ENCODE measurements at places on chromosomes 1 and 21. TPM values are rescaled to one million over a fixed set of nuclear protein-coding genes. Genes with fewer than 3 reads are reported as not detected.

- no peak for DNase-seq
Measured at GRCh38 chr1:15508700-15509487, 15.1 kb downstream of the CASP9 start.

The SYTL1 gene
- 158 TPM for polyA plus RNA-seq

The DCST2 gene
- not detected for polyA plus RNA-seq

The OR2M3 gene
- polyA plus RNA-seq = not detected

DNA sequence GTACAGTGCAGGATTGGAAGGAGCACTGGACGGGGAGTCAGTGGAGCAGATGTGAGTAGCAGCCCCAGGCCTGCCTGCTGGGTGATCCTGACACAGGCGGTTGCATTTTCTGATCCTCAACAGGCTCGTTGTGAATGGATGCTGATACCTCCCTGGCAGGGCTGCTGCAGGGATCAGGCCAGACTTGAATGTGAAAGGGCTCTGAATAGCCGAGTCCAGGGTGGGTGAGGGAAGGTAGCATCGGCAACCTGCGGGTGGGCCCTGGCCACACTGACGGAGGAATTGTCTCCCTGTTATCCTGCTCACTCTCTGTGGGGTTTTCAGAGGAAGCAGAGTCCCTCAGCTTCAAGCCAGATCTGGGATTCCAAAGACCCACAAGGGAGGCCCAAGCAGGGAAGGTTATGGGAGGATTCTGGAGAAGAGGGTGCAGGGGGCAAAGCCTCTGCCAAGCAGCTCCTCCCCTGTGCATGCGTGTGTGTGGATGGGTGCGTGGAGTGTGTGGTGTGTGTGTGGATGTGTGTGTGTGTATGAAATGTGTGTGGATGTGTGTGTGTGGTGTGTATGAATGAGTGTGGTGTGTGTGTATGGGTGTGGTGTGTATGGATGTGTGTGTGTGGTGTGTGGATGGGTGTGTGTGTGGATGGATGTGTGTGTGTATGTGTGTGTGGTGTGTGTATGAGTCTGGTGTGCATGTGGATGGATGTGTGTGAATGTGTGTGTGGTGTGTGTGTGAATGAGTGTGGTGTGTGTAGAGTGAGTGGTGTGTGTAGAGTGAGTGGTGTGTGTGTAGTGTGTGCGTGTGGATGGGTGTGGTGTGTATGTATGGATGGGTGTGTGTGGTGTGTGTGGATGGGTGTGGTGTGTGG is 100.3 kb downstream of the UBIAD1 start:
- no peak for DNase-seq

GRCh38 chr1:169089776-169090175 is 16.7 kb upstream of the ATP1B1 start:
- no peak for DNase-seq

DNA sequence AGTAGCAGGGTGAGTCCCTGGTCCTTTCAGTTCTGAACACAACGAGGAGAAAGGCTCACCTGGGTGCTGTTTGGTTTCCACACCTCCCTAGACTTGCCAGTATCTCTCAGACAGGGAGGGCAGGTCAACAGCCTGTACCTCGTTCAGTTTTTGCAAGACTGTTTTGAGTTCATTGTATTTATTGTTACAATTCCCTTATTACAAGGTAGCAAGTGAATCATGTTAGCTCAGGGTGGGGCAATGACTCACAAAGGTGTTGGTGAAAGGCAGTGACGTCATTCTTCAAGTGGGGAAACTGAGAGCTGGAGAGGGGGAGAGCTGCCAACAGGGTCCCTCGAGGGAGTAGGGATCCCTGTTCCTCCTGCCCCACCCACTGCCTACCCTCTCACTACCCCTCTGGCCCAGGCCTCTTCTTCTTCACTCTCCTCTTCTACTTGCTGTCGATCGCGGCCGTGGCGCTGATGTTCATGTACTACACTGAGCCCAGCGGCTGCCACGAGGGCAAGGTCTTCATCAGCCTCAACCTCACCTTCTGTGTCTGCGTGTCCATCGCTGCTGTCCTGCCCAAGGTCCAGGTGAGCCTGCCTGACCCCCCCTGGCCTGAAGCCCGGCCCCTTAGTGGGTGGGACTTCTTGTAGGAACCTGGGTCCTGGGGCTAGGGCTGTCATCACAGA is 13.4 kb downstream of the SERINC2 start:
- no peak for DNase-seq

The JUN gene
- polyA plus RNA-seq = 58.4 TPM

- DNase-seq = no peak
Measured at GRCh38 chr1:173507205-173507846, 30.2 kb downstream of the PRDX6 start.

- DNase-seq = no peak
Measured at GRCh38 chr1:159737238-159737916, 23.0 kb upstream of the CRP start.

GRCh38 chr1:143661418-143662101 is 310.2 kb downstream of the FAM72C start:
- no peak for DNase-seq

DNA sequence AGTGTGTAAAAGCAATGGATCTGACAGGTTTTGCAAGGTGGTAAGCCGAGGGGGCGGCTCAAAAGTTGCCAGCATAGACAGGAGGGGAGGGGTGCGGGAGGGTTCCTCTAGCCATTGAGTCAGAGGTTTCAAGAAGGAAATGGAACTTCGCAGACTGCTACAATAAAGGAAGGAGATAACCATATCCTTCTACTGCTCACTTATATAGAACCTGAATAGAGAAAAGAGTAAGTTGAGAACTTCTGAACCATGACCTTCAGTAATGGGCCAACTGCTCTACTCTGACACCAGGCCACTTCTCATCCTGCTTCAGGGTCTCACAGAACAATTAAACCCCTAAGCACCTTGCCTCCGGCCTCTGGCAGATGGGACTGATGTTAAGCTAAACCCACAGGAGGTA is 26.3 kb upstream of the BCAR3 start:
- DNase-seq = no peak

GRCh38 chr1:53401813-53402745 is 57.1 kb upstream of the DMRTB1 start:
- DNase-seq = no peak

All from immature natural killer cell (primary cell).